Stimulated activated CD4-positive, alpha-beta T cell treated with anti-CD3 and anti-CD28 coated beads, Interleukin-15, amount 100 ng/mL, for 48 hours (primary cell): ENCODE measurements at places on chromosomes 2 and 18.

- DNase-seq: no peak
Observed at GRCh38 chr2:236311286-236311685, 47.1 kb upstream of the ASB18 start.

DNA sequence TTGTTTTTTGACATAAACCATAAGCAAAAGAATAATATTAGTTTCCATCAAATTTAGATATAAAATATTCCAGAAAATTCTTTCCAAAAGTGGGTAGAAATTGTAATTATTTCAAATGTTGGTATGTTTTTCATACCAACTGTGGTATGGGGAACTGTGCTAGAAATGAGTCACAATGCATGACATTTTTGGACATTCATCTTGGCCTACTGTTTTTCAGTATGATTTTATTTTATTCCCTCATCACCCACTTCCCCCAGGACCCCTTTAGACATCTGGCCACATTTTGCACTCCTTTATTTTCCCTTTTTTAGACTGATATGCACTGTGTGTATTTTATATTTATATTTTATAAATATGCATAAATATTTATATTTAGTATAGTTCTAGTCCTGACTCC, 97.1 kb downstream of the DPP4 start:
- no peak for DNase-seq

DNA sequence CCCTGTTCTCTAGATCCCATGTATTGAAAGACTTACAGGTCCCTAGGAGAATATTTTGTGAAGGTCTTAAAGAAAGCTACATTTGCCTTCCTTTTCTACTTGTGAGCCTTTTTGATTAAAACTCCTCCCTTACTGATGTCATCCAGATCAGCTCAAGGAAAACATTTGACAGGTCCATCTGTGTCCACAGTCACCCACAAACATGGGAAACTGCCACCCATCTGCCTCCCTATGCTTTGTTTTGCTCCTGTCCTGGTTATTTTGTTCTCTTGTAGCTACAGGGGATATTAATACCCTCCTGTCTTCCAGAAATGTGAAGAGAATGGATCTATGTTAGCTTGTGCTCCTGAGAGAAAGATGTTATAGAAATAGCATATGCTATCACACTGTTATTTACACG, 203.6 kb upstream of the GALNT5 start:
- no peak for DNase-seq

DNA sequence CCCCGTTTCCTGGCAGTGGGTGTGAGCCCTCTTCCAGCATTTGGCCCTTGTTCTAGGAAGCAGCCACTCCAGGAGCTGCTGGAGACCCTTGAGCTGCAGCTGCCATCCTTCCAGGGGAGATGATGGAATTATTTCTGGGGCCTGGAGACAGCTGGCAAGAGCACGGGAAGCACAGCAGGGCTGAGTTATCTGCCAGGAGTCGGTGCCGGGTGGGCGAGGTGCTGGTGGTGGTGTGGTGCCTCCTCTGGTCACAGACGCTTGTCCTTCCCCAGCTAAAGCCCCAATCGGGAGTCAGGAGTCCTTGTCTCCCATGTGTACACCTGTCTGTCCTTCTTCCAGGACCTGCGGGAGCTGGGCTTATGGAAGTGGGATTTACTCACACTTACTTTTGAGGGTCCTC, 36.0 kb downstream of the DPYSL5 start:
- no peak for DNase-seq

- no peak for DNase-seq
Observed at GRCh38 chr2:211396815-211397214, 840.4 kb downstream of the CPS1 start.

DNA sequence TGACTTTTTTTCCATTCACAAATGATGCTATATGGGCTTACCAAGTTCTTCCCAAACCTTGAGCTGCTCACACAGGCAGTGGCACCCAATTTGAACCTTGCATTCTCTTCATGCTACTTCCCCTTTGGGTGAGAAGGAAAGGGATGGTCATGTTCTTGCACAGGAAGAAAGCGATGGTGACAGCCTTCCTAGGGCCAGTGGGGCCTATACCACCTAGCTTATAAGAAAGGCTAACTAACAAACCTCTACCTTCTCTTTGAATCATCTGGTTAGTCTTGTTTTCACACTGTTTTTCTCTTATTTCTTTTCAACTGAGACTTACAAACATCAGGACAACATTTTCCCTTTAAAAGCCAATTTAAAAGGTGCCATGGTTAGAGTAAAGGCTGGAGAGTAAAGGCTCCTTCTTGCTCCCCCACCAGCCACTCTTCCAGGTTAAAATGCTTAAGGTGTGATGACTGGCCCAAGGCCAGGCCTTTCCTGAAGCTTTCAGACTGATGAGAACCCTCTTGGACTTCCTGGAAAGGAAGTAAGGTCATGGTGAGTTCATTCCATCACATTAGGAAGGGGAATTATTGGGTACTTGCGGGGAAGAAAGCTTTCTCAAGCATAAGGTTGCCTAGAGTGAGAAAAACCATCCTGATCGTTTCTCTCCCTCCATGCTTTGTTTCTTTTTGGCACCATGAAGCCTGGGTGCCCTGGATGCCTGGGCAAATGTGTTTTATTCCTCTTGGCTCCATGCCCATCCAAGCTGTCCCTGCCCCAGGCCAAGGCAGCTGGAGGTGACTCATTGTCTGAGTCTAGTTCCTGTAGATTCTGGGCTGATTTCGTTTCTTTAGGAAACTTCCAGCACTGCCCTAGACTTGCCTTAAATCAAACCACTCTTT, 41.4 kb upstream of the ITGB6 start:
- DNase-seq: no peak

DNA sequence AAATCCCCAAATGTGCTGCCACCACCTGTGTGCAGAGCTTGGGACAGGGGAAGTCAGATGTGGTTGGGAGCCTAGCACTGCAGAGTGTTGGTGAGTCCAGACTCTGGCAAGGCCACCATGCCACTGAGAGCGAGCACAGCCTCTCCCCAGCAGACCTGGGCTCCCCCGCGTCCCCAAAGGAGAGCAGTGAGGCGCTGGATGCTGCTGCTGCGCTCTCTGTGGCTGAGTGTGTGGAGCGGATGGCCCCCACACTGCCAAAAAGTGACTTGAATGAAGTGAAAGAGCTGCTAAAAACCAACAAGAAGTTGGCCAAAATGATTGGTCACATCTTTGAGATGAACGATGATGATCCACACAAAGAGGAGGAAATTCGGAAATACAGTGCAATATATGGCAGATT, 10.7 kb downstream of the NAB1 start:
- DNase-seq: no peak

DNA sequence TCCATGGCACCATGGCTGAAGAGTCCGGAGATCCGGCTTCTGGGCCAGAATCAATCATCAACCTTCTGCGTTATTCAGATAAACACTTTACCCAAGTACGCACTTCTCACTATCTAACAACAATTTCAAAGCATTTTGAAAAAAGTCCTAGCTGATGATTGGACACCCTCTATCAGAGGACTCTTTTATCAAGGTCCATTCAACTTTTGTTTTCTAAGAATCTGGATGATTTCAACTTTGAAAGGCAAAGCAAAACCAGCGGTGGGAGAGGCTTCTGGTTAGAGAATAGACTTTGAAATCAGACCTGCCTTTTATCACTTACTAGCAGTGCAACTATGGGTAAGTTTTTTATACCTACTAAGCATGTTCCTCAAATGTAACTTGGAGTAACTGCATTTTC, 293.6 kb upstream of the TNP1 start:
- no peak for DNase-seq

DNA sequence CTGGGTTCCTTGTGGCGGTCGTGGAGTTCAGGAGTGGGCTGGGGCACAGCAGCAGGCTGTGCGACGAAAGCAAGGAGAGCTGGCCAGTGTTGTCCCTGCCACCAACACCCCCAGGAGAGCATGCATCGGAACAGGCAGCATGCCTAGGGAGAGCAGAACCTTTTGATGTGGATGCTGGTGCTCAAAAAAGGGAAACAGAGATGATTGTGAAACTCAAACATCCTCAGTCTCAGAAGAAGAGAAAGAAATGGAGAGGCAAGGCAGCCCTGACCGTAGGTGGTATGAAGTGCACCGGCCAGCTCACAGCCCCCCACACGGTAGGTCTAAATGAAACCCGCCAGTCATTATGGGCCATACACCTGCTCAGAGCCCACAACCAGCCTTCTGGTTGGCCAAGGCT, 253.4 kb downstream of the GBX2 start:
- no peak for DNase-seq

DNA sequence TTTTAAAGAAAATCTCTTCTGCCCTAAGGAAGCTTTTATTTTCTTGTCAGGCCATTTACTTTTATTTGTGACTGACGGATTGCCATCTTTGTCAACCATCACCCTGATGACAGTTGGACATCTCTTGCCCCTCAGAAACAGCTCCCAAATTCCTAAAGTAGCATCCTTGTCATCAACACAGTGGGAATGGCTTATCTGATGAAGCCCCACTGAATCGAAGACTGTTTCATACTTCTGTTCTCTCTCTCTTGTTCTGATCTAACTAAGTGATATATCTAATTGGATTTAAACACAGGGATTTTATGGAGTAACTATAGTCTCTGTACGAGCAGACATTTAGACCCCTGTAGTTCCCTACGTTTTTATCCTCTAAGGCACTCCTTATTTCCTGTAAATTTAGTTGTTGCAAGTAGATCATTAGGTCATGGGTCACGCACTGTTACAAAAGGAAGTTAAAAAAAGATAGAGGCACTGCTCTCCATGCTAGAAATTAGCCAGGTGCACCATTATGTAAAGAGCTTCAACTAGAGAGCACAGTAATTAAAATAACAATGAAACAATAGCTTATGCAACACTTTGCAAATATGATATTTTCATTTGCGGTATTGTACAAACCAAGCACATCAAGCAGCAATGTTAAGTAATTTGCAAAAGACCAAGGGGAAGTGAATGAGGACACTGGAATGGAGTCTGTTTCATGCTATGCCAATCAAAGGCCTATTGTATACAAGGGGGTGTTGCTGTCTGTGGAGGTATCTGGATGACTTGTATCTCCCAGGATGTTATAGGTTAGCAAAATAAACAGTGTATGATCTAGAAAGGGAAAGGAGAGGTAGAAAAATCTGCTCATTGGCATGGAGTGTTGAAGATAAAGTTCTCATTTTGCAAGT, 284.7 kb downstream of the LRRTM1 start:
- no peak for DNase-seq

DNA sequence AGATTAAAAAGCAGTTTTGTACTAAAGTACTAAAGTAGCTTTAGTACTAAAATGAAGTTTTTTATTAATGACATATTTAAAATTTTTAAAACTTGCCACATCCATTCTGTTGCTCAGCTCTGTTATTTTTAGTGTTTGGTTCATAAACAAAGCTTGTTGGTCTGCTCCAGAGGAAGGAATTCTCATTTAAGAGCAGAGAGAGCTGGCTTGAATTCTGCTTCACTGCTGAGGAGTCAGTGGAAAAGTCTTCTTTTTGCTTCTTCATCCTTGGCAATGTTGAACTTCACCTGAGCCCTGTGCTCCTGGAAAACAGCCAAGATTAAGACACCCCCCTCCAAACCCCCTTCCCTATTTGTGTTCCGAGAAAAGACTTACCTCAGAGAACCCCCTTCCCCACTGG, 40.6 kb downstream of the TMEM87B start:
- DNase-seq: no peak

DNA sequence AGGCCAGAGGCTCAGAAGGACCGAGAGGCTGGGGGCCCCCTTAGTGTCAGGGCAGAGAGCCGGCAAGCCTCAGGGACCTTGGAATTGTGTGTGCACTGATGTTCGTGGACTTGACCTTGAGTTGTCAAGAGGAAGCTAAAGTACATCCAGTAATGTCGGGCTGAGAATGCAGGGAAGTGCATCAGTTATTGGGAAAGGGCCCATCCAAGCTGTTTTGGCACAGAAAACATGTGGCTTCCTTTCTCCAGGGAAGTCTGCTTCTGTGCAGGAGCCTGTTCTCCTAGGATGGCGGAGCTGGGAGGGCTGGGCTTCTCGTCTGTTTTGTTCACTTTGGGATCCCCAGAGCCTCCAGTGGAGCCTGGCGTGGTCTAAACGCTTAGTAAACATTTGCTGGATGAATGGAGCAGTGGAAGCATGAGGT, 23.7 kb downstream of the ATOH8 start:
- no peak for DNase-seq

- no peak for DNase-seq
Observed at GRCh38 chr18:73201940-73202339, 334.2 kb upstream of the NETO1 start.

DNA sequence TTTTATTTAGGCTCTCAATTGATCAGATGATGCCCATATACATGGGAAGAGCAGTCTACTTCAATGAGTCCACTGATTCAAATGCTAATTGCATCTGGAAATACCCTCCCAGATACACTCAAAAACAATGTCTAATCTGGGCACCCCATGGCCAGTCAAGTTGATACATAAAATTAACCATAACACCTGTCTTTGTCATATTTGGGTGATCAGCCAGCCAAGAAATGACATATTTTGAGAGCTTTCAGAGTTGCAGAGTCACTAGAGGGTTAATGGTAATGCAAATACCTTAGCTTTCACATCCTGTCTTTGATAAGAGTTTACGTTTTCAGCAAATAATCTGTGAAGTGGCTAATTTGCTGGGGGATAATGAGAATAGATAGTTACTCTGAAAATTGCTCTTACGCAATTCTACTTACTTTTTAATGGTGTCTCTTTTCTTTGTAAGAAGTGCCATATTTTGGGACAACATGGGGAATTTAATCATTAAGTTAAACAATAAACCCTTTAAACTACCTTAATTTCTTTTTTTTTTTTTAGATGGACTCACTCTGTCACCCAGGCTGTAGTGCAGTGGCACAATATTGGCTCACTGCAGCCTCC, 49.1 kb downstream of the CCDC195 start:
- no peak for DNase-seq

- DNase-seq: no peak
Observed at GRCh38 chr2:200158647-200159356, 147.7 kb upstream of the SPATS2L start.

- DNase-seq: no peak
Observed at GRCh38 chr18:7524786-7525185, 42.3 kb upstream of the PTPRM start.

GRCh38 chr2:120313695-120314615, 32.0 kb upstream of the INHBB start:
- DNase-seq: no peak

- DNase-seq: no peak
Observed at GRCh38 chr2:129698593-129698992, 280.9 kb upstream of the RAB6C start.

DNA sequence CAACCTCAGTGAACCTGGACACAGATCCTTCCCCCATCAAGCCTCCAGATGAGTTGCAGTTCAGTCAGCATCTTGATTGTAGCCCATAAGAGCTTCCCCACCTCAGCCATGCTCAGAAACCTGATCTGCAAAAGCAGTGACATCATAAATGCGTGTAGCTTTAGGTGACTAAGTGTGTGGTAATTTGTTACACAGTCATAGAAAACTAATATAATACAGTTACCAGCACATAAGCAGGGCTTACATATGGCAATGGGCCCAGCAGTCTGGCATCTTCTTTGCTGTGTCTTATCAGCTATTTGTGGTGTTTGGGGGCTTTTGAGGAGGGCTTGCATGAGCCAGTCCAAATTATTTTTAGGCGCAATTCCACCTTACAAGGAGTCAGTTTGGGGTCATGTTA, 807.0 kb downstream of the SLC4A3 start:
- no peak for DNase-seq

- DNase-seq: no peak
Observed at GRCh38 chr2:95048825-95049682, 23.5 kb downstream of the MAL start.
